ENCODE measurements at places on chromosomes 12 and 14.

GRCh38 chr14:59918824-59919569, 947 bp upstream of the LRRC9 start:
- peak; percentile 20 for DNase-seq

DNA sequence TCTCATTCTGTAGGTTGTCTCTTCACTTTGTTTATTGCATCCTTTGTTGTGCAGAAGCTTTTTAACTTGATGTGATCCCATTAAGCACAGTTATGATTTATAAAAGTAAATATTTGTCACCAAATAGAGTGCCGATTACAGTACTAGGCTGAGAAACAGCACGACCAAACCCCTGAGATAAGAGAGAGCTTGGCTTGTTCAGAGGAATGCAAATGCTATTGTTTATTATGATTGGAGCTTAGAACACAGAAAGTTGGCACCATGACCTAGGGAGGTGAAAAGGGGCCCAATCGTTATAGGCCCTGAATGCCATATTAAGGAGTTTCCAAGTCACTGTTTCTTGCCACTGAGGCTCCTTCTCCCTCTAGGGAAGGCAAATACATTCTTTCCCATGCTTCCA, 214.9 kb downstream of the KITLG start:
- no peak for DNase-seq

DNA sequence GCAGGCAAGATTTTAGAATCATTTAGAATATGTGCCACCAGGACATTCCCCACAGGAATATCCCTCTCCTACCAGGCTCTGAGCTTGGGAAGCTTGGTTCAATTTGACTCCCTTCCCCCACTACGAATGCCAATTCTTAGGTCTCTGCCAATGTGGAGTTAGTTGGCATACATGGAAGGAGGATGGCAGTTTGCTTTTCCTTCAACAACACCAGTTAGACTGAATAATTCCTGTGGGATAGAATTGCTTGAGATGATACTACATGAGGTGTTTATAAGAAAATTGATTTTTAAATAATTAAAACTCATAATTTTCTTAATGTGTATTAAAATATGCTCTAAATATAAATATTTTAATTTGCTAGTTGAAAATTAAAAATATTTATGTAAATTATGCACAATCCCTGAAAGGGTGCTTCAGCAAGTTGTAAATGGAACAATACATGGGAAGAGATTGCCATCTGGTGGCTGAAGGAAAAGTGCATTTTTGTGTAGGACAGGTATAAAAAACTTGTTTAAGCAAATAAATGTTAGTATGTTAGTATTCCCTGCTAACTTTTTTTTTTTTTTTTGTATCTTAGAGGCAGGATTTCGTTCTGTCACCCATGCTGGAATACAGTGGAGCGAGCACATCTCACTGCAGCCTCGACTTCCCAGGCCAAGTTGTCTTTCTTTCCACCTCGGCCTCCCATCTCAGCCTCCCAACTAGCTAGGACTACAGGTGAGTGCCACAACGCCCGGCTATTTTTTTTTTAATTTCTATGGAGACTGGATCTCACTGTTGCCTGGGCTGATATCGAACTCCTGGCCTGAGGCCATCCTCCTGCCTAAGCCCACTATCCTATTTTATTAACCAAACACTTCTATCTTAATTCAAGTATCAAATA, 25.8 kb upstream of the STRAP start:
- DNase-seq = peak; percentile 83

- peak; percentile 75 for DNase-seq
These were observed 17.7 kb upstream of the ANP32D start for GRCh38 chr12:48454667-48455066.

GRCh38 chr14:74491956-74492775, 939 bp downstream of the NPC2 start:
- peak; percentile 55 for DNase-seq

All from fibroblast of villous mesenchyme (primary cell).